Hypothalamus (tissue), 51 donors: ENCODE measurements at places on chromosomes 4 and X.
A peak's percentile ranks its signal among the peaks of the same experiment; 100 is the strongest.

GRCh38 chrX:131305926-131306325 lies 16.8 kb upstream of the IGSF1 start:
- no peak for DNase-seq

GRCh38 chr4:177519481-177520260 lies 77.4 kb upstream of the AGA start:
- DNase-seq, result no peak

DNA sequence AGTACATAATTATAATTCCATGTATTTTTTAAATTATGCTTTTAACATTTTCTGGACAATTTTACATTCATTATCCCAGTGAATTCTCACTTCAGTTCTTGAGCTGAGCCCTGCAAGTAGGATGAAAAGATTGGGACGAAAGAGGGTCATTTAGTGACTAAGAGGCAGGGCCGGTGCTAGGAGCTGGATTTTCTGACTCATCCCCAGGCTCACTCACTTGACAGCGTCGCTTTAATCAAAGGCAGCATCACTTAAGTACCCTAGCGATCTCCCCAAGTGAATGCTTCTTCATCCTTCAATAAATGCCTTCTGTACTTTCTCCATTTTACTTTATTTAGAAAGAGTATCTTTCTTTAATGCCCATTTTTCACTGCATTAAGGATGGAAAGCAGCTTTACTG lies 263.6 kb downstream of the HS3ST1 start:
- DNase-seq, result no peak

GRCh38 chr4:52143815-52144214 lies 92.7 kb downstream of the SPATA18 start:
- DNase-seq, result no peak

DNA sequence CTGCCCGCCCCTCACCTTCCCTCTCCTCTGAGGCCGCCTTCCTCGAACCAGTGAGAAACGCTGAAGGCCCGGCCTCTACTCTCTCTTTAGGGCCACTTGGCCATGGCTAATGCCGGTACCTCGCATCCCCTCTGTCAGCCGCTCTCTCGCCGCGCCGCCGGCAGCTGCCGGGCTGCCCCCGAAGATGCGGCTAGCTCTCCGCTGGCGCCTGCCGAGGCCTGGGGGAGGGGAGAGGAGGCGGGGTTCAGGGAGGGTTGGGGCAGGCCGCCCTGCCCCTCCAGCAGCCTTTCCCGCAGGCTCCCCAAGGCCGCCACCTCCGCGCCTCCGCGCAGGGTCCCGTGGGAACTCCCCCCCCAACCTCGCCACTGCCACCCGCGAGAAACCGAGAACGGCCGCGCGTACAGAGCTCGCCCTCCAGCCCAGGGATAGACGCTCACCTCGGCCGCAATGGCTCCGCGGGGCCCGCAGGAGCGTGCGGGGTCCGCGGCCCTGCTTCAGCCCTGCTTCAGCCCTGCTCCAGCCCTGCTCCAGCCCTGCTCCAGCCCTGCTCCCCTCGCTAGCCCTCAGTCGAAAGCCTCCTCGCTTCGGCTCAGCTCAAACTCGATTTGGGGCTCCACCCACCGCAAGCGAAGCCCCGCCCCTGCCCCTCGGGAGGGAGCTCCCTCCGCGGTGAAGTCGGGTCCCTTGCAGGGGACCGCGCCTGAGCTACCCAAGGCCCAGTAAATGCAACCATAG lies at the start of gene HUWE1:
HUWE1 (minus strand) TSS at position 569 of the 735 bp plus-strand sequence. CDS start 32,612 bp downstream, outside the sequence.
- DNase-seq, result peak; percentile 57

DNA sequence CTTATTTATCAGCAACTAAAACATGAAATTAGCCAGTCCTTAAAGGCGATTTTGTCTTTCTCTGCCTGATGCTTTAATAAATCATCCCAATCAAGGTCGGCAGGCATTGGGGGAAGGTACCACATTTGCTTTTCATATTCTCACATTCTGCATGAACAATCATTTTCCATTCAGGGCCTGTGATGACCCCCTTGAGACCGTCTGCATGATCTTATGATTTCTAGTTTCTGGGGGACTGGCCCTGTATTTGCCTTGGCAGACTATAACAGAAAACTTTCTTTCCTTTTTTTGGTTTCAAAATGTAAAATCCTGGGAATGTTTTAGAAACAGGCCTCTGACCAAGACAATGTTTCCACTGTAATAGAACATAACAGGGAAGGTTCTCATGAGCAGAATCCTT lies 296.8 kb downstream of the IDS start:
- no peak for DNase-seq

GRCh38 chr4:86243750-86244149 lies 116.1 kb downstream of the MAPK10 start:
- no peak for DNase-seq

DNA sequence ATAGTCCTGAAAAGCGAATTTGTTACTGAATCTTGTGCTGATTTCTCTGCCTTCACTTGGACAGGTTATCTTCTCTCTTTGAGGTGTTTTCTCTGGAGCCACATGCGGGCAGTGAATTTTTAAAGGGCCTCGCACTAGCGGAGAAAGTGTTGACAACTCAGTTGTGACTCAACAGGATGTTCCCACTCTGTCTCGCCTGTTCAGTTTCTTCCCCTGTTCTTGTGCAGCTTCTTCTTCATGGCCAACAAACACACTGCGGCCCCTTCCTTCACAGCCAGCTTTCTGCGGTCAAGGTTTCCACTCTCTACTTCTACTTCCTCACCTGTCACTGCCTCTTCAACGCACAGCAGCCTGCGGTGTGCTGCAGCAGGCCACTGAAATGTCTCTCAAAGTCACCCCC lies 1.1 kb upstream of the SHROOM4 start:
- no peak for DNase-seq

- DNase-seq, result no peak
Observed at GRCh38 chr4:23970201-23970850, 80.5 kb upstream of the PPARGC1A start.

DNA sequence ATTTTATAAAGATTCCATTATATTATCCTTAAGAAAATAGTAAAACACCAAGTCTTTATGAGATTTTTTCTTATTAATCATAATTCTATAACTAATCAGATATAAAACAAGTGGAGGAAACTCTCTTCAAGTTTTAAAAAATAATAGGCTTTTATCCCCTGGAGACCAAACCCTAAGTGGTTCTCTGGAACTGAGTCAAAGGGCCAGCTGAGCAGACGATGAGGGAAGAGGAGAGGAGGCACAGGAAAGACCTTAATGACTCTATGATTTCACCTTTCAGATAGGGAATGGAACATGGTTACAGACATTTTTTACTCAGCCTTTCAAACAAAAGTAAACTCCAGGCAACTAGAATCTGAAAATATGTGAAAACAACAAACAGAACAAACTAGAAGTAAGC lies 201.8 kb downstream of the SLC39A8 start:
- no peak for DNase-seq

- DNase-seq, result no peak
Observed at GRCh38 chrX:97705936-97706335, 822.2 kb downstream of the RPA4 start.

DNA sequence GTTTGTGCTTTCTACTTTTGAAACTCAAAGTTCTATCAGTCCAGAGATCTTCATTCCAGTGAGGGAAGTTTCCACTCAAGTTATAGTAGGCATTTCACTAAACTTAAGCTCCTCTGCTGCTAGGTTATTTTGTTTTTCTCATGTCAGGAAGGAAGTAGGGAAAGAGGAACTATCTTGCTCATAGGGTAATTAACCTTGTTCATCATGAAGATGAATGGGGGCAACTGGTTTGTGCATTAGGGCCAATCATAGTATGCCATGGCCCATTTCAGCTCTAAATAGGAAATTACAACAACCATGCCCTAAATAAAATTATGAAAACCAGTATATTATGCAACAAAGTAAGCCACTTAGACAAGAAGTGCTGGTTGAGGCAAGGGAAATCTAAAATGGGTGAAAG lies 804.7 kb upstream of the NDST4 start:
- DNase-seq, result no peak

GRCh38 chrX:45807572-45808425 lies 607.1 kb upstream of the DIPK2B start:
- no peak for DNase-seq

- no peak for DNase-seq
Observed at GRCh38 chrX:70664726-70665125, 220.1 kb downstream of the DLG3 start.

DNA sequence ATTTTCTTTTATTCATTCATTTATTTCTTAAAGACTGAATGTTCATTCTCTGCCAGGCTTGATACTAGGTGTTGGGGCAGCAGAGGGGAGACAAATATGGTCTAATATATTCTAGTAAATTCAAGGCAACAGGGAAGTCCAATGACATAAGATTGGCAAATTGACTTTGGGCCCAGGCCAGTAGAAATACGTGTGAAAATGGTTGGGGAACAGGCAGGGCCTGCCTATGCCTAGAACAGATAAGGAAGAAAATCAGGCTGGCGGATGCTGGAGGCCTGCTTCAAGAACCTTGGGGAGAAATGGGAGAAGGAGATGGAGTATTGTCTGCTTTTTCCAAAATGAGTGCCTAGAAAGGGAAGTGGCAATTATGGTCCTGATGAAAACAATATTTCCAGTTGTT lies 108.6 kb downstream of the RTL5 start:
- DNase-seq, result no peak

DNA sequence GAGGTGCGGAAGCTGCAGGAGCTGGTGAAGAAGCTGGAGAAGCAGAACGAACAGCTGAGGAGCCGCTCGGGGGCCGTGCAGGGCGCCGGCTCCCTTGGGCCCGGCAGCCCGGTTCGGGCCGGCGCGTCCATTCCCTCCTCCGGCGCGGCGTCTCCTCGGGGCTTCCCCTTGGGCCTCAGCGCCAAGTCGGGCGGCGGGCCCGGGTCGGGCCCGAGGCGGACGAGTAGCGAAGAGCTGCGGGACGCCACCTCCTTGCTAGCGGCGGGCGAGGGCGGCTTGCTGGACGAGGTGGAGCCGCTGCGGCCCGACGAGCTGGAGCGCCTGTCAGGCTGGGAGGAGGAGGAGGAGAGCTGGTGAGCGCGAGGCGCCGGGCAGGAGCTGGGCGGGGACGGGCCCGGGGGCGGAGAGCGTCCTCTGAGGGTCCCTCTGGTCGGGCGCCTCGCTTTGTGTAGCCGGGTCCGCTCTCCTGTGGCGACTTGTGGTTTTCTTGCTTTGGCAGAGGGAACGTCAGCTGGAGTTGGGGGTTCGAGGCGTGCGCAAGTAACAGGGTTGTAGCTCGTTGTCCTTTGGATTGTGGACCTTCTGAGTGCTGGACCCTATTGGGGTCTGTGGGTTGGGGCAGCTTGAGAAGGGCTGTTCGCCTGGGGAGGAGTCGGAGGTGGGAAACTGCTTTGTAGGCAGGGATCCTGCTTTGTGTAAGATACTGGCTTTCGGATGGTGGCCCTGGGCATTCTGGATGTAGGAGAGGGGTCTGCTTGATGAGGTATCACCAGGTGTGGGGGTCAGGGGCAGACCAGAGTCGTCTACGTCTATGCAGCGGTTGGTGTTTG lies 662 bp downstream of the SLAIN2 start:
- peak; percentile 61 for DNase-seq

- DNase-seq, result no peak
Observed at GRCh38 chrX:39816871-39817731, 280.7 kb downstream of the BCOR start.

- no peak for DNase-seq
Observed at GRCh38 chrX:123201720-123202119, 17.6 kb downstream of the GRIA3 start.

GRCh38 chr4:40749717-40750460 lies at the start of gene NSUN7:
NSUN7 (plus strand) TSS chr4:40749955; CDS start chr4:40750694, 739 bp downstream.
- peak; percentile 47 for DNase-seq

DNA sequence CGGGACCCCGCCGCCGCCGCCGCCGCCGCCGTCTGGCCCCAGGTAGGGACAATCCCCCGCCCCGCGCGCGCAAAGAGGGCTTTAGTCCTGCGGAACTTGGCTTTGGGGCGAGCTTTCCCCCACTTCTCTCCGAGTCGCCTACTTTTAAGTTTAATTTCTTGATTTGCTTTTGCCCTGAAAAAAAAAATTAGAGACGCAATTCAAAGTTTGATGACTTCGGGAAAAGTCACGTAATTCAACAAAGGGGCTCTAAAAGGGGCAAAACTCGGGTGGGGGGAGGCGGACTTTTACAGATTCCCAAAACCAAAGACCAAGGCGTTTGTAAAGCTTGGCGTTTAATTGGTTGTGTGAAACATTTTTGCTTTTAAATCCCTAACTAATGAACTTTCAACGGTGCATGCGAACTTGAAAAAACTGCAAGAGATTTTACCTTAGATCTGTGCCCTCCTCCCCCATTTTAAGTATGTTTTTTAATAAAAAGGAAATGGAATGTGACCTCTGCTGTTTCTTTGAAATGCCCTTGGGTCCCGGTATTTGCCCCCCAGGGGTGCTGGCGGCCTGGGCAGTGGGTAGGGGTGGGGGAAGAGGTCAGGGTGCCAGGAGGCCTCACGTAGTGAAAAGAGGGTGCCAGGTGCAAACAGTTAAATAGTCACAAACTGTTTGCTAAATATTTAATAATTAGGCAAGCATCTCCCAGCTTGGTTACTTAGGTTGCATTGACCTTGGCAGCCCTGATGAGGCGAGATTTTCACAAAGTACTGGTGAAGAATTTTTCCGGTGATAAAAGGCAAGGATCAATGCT lies 209.7 kb downstream of the NWD2 start:
- DNase-seq, result no peak

GRCh38 chr4:152522245-152522644 lies 13.6 kb downstream of the FBXW7 start:
- no peak for DNase-seq

GRCh38 chrX:110302975-110303374 lies 14.9 kb downstream of the AMMECR1 start:
- no peak for DNase-seq

GRCh38 chrX:9862525-9862924 lies 76.3 kb downstream of the SHROOM2 start:
- no peak for DNase-seq

DNA sequence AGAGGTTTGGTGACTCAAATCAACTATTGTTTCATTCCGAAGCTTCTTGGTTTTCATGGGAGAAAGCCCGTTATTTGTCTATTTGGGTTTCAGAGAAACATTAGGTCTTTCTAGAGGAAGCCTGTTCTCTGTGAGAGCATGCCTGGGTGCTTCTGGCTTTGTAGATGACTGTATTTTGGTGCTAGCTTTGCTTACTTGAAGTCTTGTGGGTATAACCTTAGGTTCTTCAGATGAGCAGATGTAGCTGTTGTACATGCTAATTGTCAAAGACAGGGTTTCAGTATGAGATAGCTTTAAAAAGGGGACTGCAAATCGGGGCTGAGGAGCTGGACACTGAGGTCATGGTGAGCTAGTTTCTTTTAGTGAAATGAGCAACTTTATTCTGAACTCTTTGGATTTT lies 7.9 kb upstream of the STOX2 start:
- no peak for DNase-seq

GRCh38 chrX:19849464-19850080 lies 37.8 kb downstream of the SH3KBP1 start:
- DNase-seq, result no peak

DNA sequence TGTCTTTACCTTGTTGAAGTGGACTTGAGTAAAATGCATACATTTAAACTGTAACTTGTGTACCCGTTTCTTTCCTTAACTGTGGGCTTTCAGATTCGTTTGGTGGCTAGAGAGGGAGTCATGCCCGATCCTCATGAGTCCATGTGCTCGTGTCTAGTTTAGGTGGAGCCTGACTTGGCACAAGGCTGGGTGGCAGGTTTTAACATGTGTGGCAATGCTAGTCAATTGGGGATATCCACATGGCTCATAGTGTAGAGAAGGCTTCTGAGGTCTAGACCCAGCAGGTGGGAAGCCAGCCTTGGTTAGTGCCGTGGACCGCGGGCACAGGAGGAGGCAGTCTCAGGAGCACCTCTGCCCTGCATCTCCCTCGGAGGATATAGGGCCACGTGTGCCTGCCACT lies 48.5 kb upstream of the CLCN4 start:
- no peak for DNase-seq

GRCh38 chr4:167421201-167421600 lies 186.9 kb upstream of the SPOCK3 start:
- no peak for DNase-seq

- no peak for DNase-seq
Observed at GRCh38 chrX:48676893-48677270, 6.7 kb upstream of the WAS start.
